CD4-positive, alpha-beta T cell treated with Interleukin-17A for 1 hour (primary cell): ENCODE measurements at places on chromosomes 5 and 9.
A peak's percentile ranks its signal among the peaks of the same experiment; 100 is the strongest.

DNA sequence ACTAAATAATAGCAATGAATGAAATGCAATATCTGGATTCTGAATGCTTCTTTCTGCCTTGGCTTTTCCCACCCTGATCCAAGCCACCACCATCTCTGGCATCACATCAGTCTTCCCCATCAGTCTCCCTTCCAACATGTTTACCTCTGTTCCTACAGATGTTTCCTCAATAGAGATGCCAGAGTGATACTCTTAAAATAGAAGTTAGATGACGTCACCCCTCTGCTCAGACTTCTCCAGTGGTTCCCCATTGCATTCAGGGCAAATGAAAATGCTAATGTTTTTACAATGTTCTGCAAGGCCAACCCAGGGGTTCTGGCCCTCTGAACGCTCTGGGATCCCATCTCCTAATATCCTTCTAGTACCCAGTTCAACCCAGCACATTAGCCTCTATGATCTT is 305.8 kb downstream of the TRIM32 start:
- DNase-seq = no peak

- peak; percentile 88 for DNase-seq
Observed at GRCh38 chr5:132466433-132467286, 23.9 kb downstream of the IRF1 start.

DNA sequence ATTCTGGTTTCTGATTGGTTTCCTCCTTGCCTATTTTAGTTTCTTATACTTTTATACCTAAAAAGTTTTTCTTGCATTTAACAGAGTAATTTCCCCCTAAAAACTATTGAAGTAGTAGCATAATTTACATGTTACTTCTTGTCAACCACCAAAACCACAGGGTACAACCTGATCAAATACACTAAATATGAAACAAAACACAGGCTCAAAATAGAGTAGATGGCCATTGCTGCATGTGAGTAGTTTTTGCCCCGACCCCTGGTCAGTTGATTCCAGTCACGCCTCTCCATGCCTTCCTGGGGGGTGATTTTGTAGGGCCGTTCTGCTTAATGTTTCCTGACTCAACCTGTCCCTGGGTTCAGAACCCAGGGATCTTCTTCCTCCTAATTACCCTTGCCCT is 101.8 kb downstream of the TLE4 start:
- DNase-seq = no peak

DNA sequence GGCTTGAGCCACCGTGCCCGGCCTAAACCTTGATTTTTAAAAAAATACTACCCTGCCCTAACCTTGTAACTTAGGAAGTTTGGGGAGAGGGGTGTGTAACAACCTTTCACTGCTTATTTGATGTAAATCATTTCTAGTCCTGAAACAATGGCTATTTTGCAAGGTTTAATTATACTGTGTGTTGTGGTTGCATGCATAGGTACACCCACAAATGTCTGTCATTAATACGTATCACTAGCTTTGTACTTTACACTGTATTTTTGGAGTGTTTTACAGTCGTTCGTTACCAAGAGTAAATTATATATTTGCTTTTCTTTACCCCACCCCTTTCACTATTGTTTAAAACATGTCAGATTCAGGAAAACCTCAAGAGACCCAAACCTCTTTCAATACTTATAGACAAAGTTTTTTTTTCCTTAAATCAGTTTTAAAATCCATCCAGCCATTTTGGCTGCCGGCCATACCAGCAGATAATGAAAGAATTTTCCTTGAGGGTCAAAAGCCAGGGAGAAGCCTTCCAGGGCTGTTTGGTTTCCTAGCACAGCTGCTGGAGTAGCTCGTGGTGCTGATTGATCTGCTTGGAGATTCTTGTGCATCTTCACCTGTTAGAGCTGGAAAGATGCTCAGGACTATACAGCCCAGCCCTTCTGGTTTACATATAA is 50.7 kb downstream of the DOCK8 start:
- DNase-seq = no peak

DNA sequence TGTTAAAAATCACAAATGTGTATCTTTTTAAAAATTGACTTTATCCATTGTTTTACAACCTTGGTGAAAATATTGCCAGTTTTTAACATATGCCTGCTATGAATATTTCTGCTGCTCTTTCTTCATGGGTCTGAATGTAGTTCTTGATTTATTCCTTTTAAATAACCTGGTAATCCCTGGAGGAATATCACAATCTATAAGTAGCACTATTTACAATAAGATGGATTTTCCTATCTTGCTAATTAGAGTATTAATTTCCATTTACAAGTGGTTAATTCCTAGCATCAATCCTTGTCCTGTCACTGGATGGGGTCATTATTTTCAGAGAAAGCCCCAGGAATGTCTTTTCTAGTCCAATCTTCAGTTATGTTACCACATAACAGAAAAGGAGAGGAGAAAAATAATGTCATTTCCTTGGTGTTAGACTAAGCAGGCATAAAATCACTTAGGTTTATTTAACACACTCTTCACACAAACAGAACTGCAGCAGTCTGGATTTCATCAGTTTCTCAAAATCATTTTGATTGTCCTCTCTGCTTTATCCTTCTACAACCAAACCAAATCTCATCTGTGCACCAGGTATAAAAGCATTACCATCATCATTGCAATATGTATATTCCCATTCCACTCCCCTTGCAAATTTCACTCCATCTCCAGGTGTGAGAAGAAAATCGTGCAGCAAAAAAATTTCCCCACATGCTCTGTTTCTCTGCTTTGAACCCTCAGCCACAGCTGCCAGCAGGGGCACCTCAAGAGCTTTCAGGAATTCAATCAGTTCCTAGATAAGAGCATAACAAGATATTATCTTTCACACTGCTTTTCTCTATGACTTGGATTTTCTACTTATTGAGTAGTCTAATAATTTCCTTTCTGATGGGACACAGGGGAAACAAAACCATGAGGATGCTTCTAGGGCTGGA is 204.1 kb downstream of the SEC61B start:
- no peak for DNase-seq

- DNase-seq = no peak
Observed at GRCh38 chr9:135180586-135180985, 93.1 kb downstream of the OLFM1 start.

GRCh38 chr5:96569332-96569731 is 92.8 kb upstream of the CAST start:
- no peak for DNase-seq

DNA sequence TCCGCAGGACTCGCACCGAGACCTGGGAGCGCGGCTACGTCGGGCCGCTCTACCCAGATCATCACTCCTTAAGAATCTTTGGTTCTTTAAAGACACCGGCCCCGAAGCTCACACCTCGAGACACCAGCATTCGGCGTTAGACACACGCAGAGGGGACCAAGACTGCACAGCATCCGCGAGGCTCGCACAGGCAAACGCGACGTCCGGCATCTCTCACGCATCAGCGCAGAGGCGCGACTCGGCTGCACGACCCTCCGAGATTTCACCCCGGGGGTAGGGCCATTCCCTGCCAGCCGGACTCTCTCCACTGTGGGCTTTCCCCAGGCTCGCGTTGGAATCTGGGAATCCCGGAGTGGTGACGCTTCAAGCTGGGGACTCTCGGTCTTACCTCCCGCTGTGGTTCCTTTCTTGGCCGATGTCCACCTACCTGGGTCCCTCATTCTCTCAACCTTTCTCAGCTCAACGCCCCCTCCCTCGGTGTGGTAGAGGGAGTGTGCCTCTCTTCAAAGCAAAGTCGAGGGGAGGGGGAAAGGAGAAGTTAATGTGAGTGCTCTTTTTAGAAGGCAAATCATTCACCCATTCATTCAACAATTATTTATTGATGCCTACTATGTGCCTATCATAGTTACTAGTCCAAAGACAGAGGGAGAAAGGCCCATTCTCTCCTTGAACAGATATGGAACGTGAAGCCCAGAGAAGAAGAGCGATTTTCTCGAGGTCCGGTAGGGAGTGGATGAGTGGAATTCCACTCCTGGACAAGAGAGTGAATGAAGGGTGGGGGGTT is 1.3 kb upstream of the HAND1 start:
- DNase-seq = no peak

GRCh38 chr5:154215571-154216325 is 25.2 kb downstream of the GALNT10 start:
- no peak for DNase-seq

- no peak for DNase-seq
Observed at GRCh38 chr5:149166128-149166527, 24.8 kb downstream of the ABLIM3 start.

GRCh38 chr9:118162716-118163115 is 458.5 kb downstream of the TLR4 start:
- no peak for DNase-seq

GRCh38 chr5:1193591-1193985 is 7.8 kb upstream of the SLC6A19 start:
- DNase-seq = no peak

GRCh38 chr5:56440871-56441740 is 208.0 kb upstream of the ANKRD55 start:
- DNase-seq = no peak

- DNase-seq = no peak
Observed at GRCh38 chr9:133572821-133573361, 36.3 kb downstream of the FAM163B start.

DNA sequence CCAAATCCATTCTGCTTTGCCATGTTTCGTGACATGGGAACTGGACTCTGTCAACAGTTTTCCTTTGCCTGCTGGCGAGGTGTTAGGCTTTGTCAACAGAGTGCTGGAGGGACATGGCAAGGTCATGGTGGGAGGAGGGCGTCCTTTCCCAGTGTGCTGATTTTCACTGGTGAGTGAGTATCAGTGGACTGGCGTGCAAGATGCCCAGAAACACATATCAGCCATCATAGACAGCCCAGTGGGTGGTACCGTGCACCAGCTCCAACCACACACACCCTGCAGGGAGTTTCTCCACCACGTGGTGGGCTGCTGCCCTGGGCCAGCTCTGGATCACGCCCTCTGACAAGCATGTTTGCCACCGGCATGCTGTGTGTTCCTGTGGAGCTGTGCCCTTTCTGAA is 50.0 kb upstream of the ABL1 start:
- no peak for DNase-seq

GRCh38 chr5:58136406-58136805 is 323.5 kb downstream of the PLK2 start:
- no peak for DNase-seq
